Epithelial cell of esophagus (primary cell): ENCODE measurements at places on chromosomes 5 and 9.
A peak's percentile ranks its signal among the peaks of the same experiment; 100 is the strongest.

- peak; percentile 63 for DNase-seq
These were observed 73.2 kb downstream of the SH3PXD2B start for GRCh38 chr5:172380987-172381643.

DNA sequence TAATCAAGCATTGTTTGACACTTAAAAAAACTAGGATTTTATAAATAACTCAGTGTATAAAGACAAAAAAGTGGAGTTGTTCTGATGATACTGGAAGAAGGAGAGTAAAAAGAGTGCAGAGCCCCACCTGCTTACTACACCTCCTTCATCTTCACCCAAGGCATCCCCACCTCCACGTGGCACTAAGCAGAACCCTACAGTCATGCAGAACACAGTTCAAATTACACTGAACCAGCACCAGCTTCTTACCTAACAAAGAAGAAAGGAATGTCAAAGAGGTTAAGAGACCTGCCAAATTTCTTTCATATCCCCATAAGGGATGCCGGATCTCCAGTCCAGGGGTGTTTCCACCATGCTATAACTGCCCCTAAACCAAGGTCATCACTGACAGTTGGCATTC lies 55.5 kb downstream of the PDE4D start:
- no peak for DNase-seq

DNA sequence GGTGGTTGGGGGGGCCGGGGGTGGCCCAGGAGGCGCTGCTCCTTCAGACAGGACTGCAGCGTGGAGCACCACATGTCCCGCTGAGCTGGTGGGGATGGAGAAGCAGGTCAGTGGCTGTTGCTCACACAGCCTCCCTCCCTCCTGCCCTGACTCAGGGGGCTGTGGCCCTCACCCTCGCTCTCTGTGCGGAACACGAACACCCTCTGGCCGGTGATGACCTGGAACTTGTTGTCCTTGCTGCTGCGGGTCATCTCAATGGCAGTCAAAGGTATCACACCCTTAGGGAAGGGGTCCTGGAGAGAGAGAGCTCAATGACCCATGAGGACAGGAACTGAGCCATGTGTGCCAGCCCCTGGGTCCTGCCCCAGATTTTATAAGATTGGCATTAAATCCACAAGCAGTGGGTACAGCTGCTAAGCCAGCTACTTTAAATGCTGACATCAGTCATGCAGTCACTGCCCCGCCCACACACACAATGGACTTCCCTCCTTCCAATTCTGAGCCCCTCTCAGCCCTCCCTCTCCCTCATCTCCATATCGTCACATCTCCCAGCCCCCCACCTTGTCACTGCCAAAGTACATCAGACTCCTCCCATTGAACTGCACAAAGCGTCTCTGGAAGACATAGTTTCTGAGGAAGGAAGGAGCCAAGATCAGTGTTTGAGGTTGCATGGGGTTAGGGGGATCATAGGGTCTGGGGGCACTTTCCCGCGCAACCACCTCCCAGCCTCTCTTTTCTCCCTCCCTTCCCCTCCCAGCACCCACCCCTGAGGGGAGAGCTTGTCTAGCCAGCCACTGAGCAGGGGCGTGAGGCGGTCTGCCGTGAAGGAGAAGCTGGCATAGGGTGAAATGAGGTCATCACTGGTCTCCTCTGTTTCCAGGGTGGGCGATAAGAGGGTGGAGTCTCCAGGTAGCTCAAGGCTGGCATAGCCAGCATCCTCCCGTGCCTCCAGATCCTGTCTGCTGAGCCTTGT lies 8.9 kb downstream of the ARAP3 start:
- DNase-seq, result no peak

DNA sequence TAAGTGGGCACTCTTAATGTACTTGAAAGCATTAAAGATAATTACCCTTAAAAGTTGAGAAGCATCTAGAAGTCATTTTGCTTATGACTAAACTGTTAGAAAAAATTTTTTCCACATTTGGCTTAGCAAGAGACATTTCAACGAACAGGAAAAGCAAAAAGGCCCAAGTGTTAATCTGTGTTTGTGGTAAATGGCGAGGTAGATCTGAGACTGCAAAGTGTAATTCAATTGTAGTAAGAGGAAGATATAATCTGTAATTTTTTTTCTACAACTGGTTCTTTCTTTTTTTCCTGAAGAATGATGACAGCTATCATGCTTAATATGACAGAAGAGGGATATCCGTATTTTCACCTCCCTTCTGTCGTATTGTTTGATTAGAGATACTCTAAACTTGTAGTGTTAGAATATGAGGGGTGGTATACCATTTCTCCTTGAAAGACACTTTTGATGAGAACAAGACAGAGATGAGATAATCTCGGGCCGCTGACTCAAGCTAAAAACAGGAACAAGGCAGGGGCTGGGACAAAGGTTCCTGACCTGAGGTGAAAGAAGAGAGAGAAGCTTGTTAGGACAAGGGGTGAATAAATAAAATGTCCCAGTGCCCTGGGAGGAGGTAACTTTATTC lies 459.3 kb upstream of the ZNF608 start:
- no peak for DNase-seq

DNA sequence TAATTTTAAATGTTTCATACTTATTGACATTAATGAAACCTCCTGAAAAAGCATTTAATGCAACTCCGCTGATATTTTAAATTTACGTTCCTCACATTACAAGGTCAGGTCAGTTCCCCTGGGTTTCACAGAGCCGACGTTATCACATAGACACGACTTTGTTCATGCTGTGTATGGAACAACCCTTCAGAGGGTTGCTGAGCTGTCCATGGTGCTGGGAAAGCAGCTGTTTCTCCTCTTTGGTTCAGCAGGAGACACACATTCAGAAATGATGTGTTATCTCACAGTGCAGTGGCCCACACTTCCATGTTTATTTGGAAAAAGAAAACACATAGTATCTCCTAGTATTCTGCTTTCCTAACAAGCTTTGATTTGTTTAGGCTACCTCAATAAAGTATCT lies 53.5 kb downstream of the PPP2R2B start:
- DNase-seq, result peak; percentile 64

GRCh38 chr5:169354921-169355320 lies 54.0 kb upstream of the SLIT3 start:
- DNase-seq, result peak; percentile 34

- no peak for DNase-seq
These were observed 48.5 kb downstream of the RFX3 start for GRCh38 chr9:3477236-3477834.

- peak; percentile 87 for DNase-seq
These were observed 1.4 kb upstream of the ENC1 start for GRCh38 chr5:74641735-74642542.

DNA sequence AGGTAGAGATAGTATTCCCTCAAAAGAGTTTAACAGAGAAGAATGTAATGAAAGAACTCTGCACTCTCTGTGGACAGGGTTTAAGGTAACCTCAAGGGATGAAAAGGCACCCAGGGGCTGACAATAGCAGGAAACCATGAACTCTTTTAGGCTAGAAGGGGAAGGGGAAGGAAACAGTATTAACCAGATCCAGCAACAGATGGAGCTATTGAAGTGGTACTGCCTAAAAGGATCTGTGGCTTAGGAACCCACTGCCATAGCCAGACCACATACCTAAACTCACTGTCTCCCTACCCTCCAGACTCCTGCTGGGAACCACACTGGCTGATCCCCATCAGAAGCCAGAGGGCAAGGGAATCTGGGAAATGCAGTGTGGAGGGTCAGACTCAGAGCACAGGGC lies 35.5 kb downstream of the PLGRKT start:
- no peak for DNase-seq

- DNase-seq, result no peak
These were observed 45.8 kb upstream of the ERBIN start for GRCh38 chr5:65880496-65881072.

- no peak for DNase-seq
These were observed 57.0 kb downstream of the CFAP90 start for GRCh38 chr5:7793895-7794294.

DNA sequence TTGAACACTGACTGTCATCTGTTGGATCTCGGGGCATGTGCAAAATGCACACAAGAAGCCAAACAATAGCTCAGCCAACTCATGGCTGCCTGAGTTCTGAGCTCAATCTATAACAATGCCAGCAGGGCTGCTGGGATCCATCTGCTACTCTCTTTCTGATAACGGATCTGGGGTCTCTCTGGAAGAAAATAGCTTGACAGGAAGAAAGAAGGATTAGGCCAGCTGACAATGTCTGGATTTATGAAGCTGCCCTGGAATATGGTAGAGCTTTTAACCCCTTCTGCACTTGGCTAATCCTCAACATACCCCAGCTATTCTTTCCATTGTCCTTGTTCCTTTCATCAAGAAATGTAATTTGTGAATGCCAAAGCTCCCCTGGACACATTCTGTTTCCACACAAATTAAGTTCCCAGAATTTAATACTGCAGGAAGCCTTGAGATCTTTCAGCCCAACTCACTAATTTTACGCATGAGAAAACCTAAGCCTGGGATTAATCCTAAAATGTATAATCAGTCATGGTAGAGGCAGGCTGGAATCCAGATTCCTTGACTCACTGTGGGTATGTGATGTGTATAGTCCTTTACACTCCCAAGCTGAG lies 62.7 kb upstream of the PCA3 start:
- no peak for DNase-seq

GRCh38 chr5:17951392-17952169 lies 317.3 kb downstream of the TAF11L14 start:
- peak; percentile 97 for DNase-seq

- DNase-seq, result peak; percentile 63
These were observed 12.7 kb upstream of the THG1L start for GRCh38 chr5:157718519-157718918.

DNA sequence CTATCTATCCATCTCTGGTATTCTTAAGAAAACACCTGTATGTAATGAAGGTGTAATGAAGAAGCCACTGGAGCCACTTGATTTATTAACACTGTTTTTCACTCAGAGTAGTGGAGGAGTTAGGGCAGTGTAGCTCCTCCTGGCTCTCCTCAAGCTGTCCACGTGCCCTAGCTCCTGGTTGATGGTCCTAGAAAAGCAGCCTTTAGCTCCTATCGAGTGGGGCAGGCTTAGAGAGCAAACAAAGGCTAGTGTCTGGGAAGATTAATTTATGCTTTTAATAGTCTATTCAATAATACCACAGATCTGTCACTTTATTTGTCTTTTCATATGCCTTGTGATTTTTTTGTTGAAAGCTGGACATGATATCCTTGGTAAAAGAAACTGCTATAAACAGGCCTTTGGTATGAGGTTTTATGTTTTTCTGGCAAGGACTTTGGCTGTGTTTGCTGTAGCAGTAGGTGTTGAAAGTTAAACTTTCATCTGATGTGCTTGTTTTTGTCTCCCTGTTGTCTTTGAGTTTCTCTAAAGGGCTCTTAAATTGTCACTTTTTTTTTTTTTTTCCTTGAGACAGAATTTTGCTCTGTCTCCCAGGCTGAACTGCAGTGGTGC lies 141.1 kb downstream of the GCNT1 start:
- DNase-seq, result no peak

- DNase-seq, result no peak
These were observed 45.0 kb upstream of the TNFSF15 start for GRCh38 chr9:114850871-114851270.

DNA sequence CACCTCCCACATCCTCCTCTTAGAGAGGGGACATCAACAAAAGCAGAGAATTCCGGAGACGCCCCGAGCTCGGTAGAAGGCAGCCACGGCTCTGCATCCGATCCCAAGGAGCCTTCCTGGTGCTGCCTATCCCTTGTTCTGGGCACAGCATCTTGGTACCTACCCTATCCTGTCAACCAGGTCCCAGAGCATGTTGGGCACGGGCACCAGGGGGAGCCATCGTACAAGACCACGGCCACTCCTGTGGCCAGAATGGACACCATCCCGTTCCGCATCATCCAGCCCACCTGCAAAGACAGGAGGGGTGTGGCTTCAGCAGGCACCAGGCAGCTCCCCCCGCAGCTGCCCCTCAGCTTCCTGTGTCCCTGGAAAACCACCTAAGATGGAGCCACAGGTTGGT lies 62.7 kb upstream of the ZNF354A start:
- DNase-seq, result peak; percentile 45

- peak; percentile 30 for DNase-seq
These were observed 21.3 kb downstream of the AKNA start for GRCh38 chr9:114366334-114367128.

GRCh38 chr9:6759185-6759977 lies 1.6 kb downstream of the KDM4C start:
- DNase-seq, result peak; percentile 53

GRCh38 chr5:141040771-141041426 lies 10.3 kb upstream of the PCDHB1 start:
- DNase-seq, result peak; percentile 83

GRCh38 chr5:132557478-132558172 lies 848 bp downstream of the RAD50 start:
- peak; percentile 39 for DNase-seq

DNA sequence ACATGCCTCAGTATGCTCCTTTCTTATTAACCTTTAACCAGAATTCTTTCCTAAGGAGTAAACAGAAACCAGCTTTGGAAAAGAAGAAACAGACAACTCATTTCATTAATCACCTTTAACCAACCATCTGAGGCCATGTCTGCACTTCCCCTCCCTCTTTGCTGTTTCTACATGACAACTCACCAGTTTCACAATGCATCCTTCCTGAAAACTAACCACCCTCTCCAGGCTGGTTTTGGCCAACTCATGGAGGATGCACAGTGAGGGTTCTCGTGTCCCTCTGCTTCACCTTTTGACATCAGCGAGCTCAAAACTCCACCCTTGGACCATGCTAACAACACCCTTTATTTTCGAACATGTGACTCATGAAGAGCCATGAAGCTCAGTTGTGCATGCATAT lies 244.1 kb downstream of the ELAVL2 start:
- DNase-seq, result peak; percentile 99

DNA sequence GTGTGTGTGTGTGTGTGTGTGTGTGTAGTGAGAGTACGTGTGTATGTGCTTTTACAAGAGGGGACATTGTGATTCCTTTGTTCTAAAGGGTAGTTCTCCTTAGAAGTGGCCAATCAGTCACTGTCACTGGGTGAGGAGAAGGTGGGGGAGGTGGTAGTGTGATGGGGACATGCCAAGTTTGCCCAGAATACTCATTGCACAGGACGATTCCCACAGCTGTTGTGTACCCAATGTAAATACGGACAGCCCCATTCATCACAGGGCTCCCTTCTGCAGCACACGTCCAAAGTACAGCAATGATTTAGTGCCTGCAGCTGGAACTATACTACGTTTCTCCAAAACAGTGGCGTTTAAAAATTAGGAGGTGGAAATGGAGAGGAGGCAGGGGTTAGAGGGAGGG lies 287.8 kb downstream of the TLR4 start:
- DNase-seq, result no peak

DNA sequence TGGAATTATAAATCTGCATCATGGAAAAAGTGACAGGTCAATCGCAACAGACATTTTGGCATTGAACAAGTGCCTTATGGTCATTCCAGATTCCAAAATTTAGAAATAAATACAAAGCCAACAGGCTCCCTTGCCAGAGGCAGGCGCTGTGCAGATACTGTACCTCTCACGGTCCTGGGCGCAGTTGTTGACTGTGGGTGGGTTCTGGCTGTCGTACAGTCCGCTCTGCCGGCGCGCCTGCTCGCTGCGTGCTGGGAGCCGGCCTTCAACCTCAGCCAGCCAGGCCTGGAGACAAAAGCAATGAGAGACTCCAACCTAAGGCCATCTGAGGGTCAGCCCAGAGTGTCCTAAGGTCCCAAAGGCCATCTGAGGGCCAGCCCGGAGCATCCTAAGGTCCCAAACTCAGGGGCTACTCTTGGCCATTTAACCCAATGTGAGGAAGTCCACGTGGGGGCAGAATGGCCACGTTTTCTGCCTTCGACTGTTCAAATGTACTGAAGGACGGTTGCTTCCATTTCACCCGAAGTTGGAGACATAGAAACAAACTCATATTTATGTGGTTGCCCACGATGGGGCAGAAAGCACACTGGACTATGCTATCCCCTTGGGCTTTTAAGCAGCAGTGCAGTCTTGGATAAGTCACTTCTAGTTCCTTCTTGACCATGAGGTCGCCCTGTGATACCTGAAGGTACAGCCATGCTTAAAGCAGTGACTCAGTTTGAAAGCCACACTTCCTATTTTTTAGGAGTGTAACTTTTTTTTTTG lies 65.2 kb downstream of the USP20 start:
- no peak for DNase-seq
